ENCODE measurements at places on chromosomes 5 and 9. TPM values are rescaled to one million over a fixed set of nuclear protein-coding genes. Genes with fewer than 3 reads are reported as not detected.

SH3GL2 gene
- 5.8 TPM for total RNA-seq

FRRS1L gene
- total RNA-seq = 3.3 TPM

INSL6 gene
- not detected for total RNA-seq

FAM153A gene
- 1.2 TPM for total RNA-seq

ZNF462 gene
- total RNA-seq = 159 TPM
